Right ventricle myocardium superior (tissue), 1 donor: ENCODE measurements at places on chromosomes 4 and X. TPM values are rescaled to one million over a fixed set of nuclear protein-coding genes. Genes with fewer than 3 reads are reported as not detected.
A peak's percentile ranks its signal among the peaks of the same experiment; 100 is the strongest.

MMRN1 gene
- 2.3 TPM for total RNA-seq

IL15 gene
- 2.4 TPM for total RNA-seq

CEP44 gene
- total RNA-seq, result 9.3 TPM

PROM1 gene
- 2.1 TPM for total RNA-seq

GAGE1 gene
- total RNA-seq, result not detected

- DNase-seq, result no peak
Observed at GRCh38 chr4:21384609-21385008, 564.0 kb downstream of the KCNIP4 start.

GRCh38 chr4:151673908-151674520, 86.8 kb downstream of the GATB start:
- DNase-seq, result no peak

GRCh38 chr4:47031751-47032404, 511 bp downstream of the GABRB1 start:
- peak; percentile 30 for DNase-seq

DNA sequence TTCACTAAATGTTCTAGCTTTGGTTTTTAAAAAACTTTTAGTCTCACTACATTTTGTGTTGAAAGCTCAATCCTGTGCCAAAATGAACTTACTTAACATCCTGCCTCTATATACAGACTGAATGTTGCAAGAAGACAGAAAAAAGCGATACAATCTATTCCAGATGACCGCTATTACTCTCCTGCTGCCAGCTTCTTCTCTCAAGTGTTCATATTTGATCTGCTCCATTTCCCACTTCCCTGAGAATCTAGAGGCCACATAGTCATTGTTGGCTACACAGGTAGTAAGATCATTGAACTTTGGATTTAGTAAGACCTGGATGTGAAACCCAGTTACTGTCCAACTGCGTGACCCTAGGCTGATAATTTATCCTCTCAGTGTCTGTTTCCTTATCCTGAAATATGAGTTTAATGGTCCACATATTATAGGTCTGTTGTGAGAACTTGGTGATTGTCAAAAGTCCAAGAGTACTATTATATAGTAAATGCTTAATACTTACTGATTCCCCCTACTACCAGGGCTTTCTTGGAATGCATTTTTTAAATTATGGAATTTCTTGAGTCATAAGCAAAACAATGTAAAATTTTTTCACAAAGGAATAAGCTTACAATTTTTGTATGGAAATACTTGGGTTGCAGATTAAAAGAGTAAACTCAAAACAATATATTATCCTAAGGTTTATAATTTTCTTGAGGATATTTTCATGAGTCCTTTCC, 976.8 kb upstream of the ADGRL3 start:
- DNase-seq, result no peak

- no peak for DNase-seq
Observed at GRCh38 chr4:13920111-13920875, 292.8 kb upstream of the BOD1L1 start.

DNA sequence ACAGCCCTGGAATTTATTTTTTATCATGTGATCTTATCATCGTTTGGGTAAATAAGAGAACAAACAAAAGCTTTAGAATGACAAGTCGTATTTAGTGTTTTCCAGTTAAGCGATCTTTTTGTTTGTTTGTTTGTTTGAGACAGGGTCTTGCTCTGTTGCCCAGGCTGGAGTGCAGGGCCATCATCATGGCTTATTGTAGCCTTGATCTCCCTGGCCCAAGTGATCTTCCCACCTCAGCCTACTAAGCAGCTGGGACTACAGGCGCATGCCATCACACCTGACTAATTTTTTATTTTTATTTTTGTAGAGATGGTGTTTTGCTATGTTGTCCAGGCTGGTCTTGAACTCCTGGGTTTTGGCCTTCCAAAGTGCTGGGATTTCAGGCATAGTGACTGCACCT, 57.1 kb upstream of the PDLIM3 start:
- no peak for DNase-seq

- DNase-seq, result no peak
Observed at GRCh38 chr4:148006001-148006400, 274.1 kb downstream of the ARHGAP10 start.

GRCh38 chr4:54185866-54186265, 43.2 kb upstream of the PDGFRA start:
- no peak for DNase-seq
